Glutamatergic neuron (in vitro differentiated cells): ENCODE measurements at places on chromosomes 4 and X. TPM values are rescaled to one million over a fixed set of nuclear protein-coding genes. Genes with fewer than 3 reads are reported as not detected.

PROM1 gene
- 36.9 TPM for total RNA-seq

- DNase-seq: no peak
- H3K27me3 ChIP-seq: no peaks in the 10 kb centered on the region
- H3K27ac ChIP-seq: no peak overlapping the region
- H3K36me3 ChIP-seq: no peaks in the 10 kb centered on the region
- H3K4me1 ChIP-seq: no peaks in the 10 kb centered on the region
- H3K4me3 ChIP-seq: no peak overlapping the region
Measured at GRCh38 chrX:129689796-129690195, 35.0 kb upstream of the APLN start.

DNA sequence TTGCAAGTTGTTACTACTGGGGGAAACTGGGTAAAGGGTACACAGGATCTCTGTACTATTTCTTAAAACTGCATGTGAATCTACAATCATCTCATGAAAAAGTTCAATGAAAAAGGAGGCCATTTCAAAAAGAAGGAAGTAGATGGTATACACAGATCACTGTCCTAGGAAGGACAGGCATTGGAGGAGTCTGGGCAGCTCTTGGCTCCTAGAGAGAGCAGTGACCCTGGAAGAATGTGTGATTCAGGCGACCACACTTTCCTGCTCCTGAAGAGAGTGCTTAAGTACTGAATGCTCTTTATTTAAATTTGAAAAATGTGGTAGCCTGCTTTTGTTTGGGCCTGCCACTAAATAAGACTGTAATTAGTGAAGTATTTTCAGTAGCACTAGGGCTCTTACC, 318.1 kb upstream of the CASK start:
- no peaks in the 10 kb centered on the region for H3K36me3 ChIP-seq
- H3K4me3 ChIP-seq: no peak overlapping the region
- no peak for DNase-seq
- no peak overlapping the region for H3K27ac ChIP-seq

DNA sequence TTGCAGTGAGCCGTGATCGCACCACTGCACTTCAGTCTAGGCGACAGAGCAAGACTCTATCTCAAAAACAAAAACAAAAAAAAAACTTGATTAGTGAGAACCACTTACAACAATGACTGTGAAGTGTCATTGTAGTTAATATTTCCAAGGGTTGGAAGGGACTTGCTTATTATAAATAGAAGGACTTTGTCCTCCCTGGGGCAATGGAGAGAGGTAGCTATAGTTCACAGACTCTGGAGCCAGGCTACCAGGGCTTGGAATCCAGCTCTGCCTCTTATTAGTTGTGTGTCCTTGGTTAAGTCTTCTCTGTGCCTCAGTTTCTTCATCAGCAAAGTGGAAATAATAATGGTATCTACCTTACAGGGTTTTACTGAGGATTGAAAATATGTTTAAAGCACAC, 51.6 kb downstream of the TMEM150C start:
- no peaks in the 10 kb centered on the region for H3K4me1 ChIP-seq
- no peak for DNase-seq
- peaks cover 2% of the 10 kb centered on the region for H3K27me3 ChIP-seq
- H3K36me3 ChIP-seq: peaks cover 5% of the 10 kb centered on the region

NEXMIF gene
- total RNA-seq: 2.9 TPM

GRCh38 chr4:84231539-84232055, 267.5 kb downstream of the NKX6-1 start:
- no peaks in the 10 kb centered on the region for H3K4me1 ChIP-seq
- peaks cover 2% of the 10 kb centered on the region for H3K27me3 ChIP-seq
- H3K36me3 ChIP-seq: no peaks in the 10 kb centered on the region
- H3K27ac ChIP-seq: no peak overlapping the region
- no peak for DNase-seq

SLC6A8 gene
- 108 TPM for total RNA-seq

GSPT2 gene
- total RNA-seq: 14.6 TPM

PGAM4 gene
- total RNA-seq: not detected

ADH1C gene
- not detected for total RNA-seq

DNA sequence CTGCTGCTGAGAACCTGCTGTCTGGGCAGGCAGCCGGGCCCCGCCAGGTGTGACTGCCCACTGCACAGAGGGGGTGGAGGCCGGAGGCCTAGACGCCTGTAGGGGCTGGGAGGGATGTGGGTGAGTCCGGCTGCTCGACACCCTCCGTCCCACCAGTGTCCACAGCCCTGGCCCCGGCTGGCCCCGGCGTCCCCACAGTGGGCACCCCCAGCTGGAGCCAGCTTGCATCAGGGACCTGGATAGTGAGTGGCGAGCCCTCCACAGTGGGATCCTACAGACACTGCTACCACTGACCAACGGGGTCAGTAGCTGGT, 34.7 kb upstream of the SPON2 start:
- peaks cover 14% of the 10 kb centered on the region for H3K27me3 ChIP-seq
- H3K4me1 ChIP-seq: peaks cover 13% of the 10 kb centered on the region
- no peak overlapping the region for H3K27ac ChIP-seq

GRCh38 chrX:37315511-37316248, 33.5 kb upstream of the PRRG1 start:
- H3K27ac ChIP-seq: no peak overlapping the region
- DNase-seq: no peak
- H3K36me3 ChIP-seq: no peaks in the 10 kb centered on the region
- H3K4me1 ChIP-seq: no peaks in the 10 kb centered on the region
- H3K4me3 ChIP-seq: no peak overlapping the region

- H3K4me3 ChIP-seq: no peak overlapping the region
- H3K36me3 ChIP-seq: no peaks in the 10 kb centered on the region
- no peak overlapping the region for H3K27ac ChIP-seq
- H3K27me3 ChIP-seq: no peaks in the 10 kb centered on the region
- peaks cover 23% of the 10 kb centered on the region for H3K4me1 ChIP-seq
Measured at GRCh38 chr4:15194520-15194919, 192.2 kb downstream of the CPEB2 start.

RAP2C gene
- 22.2 TPM for total RNA-seq

GRCh38 chr4:31983246-31983645, 1263.1 kb downstream of the PCDH7 start:
- no peaks in the 10 kb centered on the region for H3K4me1 ChIP-seq
- H3K36me3 ChIP-seq: no peaks in the 10 kb centered on the region
- H3K27me3 ChIP-seq: no peaks in the 10 kb centered on the region
- DNase-seq: no peak

DNA sequence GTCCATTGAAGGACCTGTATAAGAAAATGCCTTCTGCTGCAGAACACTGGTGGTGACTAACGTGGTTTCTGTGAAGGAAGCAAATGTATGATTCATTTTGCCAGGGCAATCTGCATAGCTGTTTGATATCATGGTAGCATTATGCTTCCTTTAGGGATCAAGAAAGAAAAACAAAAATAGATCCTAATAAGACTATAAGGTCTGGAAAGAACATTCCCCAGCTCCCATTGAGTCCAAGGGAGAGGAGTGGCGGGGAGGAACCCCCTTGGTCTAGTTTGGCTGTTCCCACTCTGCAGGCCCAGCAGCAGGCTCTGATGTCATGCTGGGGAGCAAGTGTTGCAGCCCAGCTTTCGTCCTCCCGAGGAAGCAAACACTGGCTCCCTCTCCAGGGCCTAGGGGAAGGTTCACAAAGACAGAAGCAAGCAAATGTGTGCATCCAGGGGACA, 154.5 kb upstream of the GALNT7 start:
- peaks cover 10% of the 10 kb centered on the region for H3K4me1 ChIP-seq
- no peak overlapping the region for H3K4me3 ChIP-seq
- peak overlapping the region; percentile 80 for H3K27ac ChIP-seq
- H3K27me3 ChIP-seq: peaks cover 2% of the 10 kb centered on the region
- no peaks in the 10 kb centered on the region for H3K36me3 ChIP-seq
